Left ventricle myocardium inferior (tissue), 1 donor: ENCODE measurements at places on chromosomes 16 and 17. TPM values are rescaled to one million over a fixed set of nuclear protein-coding genes. Genes with fewer than 3 reads are reported as not detected.
A peak's percentile ranks its signal among the peaks of the same experiment; 100 is the strongest.

The CDH13 gene
- total RNA-seq = 161 TPM

The C17orf113 gene
- total RNA-seq = 0.63 TPM

The LITAFD gene
- not detected for total RNA-seq

The ZNF207 gene
- total RNA-seq = 54.5 TPM

The CEP295NL gene
- 0.55 TPM for total RNA-seq

The PTX4 gene
- not detected for total RNA-seq

The PLD6 gene
- 7.3 TPM for total RNA-seq

The KRTAP9-2 gene
- total RNA-seq = not detected

The PNPO gene
- total RNA-seq = 25.3 TPM

The PYDC1 gene
- total RNA-seq = not detected

The MYO1C gene
- 150 TPM for total RNA-seq

The SPATA20 gene
- 66.3 TPM for total RNA-seq

The SLC5A10 gene
- total RNA-seq = not detected

The ABCA9 gene
- 13.0 TPM for total RNA-seq

DNA sequence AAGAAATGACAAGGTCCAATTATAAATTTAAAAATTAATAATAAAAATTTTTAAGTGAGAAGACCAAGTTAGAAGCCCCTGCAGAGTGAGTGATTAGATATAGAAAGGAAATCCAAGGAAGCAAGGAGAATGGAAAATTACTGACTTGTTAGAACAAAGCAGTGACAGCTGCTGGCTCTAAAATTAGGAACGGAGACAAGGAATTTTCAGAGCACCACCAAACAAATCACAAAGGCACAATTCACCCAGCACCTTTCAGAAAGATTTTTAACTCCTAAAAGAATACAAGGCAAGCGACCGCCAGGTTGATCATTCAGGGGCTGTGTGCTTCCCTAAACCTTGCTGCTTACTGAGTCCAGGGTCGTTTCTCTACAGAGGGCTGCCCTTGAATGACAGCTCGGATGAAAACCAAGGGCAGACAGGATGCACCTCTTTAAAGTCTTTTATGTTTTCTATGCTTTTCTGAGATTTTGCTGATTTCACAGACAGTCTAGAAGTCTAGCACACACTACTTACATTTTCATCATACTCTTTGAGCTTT is 45.4 kb upstream of the GINS3 start:
- DNase-seq = no peak

- no peak for DNase-seq
These were observed 310.1 kb downstream of the CDH8 start for GRCh38 chr16:61726125-61726524.

GRCh38 chr16:48035142-48035541 is 120.7 kb downstream of the ABCC12 start:
- no peak for DNase-seq

GRCh38 chr16:1300664-1301476 is 8.6 kb upstream of the UBE2I start:
- peak; percentile 66 for DNase-seq

DNA sequence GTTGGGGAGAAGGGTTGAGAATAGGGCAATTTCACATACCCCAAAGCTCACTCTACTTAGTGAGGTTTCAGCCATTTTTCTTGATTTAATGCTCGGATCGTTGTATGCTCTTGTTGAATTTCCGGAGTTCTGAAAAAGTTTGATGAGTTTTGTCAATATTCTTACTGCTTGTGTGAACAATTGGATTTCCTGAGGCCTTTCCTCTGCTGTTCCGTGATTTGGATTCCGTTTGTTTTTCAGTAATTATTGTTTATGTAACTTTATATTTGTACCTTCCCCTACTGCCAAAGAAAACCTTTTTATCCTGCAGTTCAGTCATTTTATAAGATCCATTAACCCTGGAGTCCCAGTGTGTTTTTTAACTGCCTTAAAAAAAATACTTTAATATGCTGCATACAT is 62.9 kb downstream of the PHKB start:
- no peak for DNase-seq

DNA sequence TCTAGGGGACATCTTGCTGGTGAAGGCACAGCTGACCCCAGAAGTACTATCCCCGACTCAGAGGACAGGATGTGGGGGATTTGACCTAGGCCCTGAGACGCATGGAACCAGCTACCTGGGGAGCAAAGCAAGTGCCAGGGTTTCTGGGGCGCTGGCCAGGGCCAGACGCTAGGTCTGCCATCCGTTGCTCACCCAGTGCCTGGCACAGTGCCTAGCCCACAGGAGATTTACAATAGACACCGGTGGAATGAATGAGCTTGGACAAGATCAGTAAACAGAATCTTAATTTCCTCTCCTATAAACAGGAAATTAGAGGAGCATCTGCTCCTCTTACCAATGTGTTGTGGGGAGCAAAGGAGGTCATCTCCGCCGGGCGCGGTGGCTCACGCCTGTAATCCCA is 5.0 kb downstream of the RPRML start:
- DNase-seq = no peak

- DNase-seq = no peak
These were observed 9.7 kb upstream of the BAHCC1 start for GRCh38 chr17:81385320-81386111.

DNA sequence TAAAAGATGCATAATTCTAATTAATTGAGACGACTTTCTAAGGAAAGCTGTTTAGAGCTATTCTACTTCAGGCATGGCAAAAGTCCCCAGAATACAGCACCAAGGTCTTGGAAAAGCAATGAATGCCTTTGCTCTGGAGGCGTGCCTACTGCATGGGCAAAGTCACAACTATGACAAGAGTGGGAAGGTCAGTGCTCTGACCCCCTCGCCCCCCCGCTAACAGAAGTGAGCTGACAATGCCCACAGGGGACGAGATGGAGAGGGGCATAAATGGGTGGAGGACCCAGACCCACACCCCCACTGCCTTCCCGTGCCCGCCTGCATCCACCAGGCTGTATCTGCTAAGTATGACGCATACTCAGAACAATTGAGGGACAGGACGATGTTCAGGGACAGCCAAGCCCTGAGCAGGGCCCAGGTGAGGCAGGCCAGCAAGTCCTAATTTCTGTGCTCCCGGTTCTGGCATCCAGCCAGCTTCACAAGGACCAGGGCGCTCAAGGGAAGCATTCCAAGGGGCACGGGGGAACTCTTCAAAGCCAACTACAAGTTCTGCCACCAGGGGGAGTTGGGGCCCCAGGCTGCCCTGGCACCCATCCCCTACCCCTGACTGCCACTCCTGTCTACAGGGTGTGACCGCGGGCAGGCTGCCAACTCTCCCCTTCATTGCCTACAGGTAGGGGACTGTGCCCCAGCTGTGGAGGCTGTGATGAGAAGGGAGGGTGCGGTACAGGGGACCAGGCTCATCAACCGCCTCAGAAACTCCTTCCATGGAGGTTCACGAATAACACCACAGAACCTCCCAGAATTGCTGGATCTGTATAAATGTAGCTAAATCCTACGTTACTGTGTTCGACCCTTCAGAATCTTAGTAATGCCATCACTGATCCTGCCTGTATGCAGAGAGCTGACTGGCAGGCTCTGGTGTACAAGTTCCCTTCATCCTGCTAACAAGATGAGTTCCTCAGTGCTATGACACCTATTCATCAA is 20.8 kb downstream of the NPRL3 start:
- peak; percentile 45 for DNase-seq

- DNase-seq = no peak
These were observed 187.0 kb downstream of the ZFHX3 start for GRCh38 chr16:72860726-72861562.

- DNase-seq = no peak
These were observed 81.9 kb downstream of the KCNJ18 start for GRCh38 chr17:21774263-21774662.

- no peak for DNase-seq
These were observed 315.8 kb downstream of the MAF start for GRCh38 chr16:79284766-79285165.

GRCh38 chr17:3271072-3271848 is 26.9 kb downstream of the OR3A1 start:
- no peak for DNase-seq

- DNase-seq = no peak
These were observed 13.8 kb upstream of the KCNJ18 start for GRCh38 chr17:21678393-21679081.

DNA sequence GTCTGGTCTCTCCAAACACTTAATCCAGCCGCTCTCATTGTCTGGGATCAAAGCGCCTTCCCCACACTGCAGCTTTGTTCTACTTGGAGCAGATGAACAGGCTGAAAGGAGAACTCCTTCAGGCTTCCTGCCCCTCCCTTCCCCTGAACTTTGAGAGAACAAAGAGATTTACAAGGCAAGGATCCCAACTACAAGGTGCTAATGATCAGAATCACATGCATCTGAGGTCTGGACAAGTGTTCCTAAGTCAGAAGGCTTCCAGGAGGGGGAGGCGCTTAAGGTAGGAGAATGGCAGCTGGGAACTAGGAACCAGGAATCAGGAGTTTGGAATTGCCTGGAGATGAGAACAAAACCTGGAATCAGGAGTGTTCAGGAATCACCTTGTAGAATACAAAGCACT is 606.3 kb upstream of the CDH11 start:
- DNase-seq = no peak

DNA sequence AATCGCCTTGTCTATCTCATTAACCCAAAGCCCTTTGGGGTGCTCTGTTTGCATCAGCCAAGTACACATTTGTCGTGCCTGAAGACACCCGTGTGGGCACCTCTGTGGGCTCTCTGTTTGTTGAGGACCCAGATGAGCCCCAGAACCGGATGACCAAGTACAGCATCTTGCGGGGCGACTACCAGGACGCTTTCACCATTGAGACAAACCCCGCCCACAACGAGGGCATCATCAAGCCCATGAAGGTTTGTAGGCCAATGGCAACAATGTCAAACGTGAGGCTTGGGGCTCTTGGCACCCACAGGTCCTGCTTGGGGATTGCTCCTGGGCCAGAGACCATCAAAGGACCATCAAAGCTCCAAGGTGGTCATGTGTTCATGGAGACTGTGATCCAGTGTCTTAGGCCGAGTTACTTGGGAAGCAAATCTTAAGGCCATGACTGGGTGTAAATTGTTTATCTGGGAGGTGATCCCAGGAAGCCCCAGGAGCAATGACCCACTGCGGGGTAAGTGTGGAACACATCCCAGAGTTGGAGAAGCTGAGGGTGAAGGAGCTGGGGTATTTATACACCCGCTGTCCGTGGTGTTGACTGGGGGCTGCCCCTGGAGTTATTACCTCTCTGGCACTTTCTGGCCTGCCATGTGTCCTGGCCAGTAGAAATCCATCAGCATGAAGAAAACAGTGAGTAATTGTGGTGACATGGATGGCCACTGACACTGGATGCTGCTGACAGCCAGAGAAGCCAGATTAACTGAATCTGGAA is 24.0 kb downstream of the CDH5 start:
- DNase-seq = no peak

- no peak for DNase-seq
These were observed 1.1 kb downstream of the CHTF8 start for GRCh38 chr16:69131167-69131838.

DNA sequence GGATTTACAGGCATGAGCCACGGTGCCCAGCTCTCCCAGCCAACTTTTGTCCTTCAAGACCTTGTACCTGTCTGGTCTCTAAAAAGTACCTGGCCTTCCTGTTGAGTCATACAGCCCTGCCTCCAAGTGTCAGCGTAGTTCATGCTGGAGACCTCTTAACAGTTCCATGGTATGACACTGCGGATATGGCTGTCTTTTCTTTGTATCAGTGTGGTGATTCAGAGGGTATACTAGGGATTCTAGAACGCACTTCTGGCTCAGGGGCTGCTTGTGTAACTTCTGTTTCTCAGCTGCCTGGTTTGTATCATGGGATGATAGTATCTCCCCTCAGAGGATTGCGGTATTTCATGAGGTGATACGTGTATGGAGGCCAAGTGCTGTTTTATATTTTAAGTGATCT is 2.0 kb upstream of the TMEM11 start:
- DNase-seq = no peak

- DNase-seq = no peak
These were observed 63.7 kb upstream of the NLK start for GRCh38 chr17:27978689-27979175.

- no peak for DNase-seq
These were observed 49.8 kb upstream of the ZCCHC14 start for GRCh38 chr16:87542531-87543102.

DNA sequence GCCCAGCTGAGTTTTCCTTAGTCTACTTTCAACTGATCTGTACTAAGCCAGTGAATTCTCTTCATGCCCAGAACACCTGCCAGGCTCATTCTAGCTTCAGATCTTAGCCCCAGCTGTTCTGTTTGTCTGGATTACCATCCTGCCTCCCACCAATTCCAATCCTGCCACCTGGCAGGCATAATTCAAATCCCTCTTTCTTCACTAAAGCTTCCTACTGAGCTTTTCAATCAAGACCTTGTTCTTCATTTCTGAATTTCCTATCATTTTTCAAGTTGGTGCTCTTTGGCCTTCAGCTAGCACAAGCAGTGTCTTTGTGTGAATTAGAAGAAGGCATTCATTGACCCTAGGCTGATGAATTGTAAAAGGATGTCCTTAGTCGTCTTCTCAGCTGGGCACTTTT is 357.6 kb downstream of the UTP18 start:
- no peak for DNase-seq

GRCh38 chr16:72844225-72844920 is 203.6 kb downstream of the ZFHX3 start:
- no peak for DNase-seq

DNA sequence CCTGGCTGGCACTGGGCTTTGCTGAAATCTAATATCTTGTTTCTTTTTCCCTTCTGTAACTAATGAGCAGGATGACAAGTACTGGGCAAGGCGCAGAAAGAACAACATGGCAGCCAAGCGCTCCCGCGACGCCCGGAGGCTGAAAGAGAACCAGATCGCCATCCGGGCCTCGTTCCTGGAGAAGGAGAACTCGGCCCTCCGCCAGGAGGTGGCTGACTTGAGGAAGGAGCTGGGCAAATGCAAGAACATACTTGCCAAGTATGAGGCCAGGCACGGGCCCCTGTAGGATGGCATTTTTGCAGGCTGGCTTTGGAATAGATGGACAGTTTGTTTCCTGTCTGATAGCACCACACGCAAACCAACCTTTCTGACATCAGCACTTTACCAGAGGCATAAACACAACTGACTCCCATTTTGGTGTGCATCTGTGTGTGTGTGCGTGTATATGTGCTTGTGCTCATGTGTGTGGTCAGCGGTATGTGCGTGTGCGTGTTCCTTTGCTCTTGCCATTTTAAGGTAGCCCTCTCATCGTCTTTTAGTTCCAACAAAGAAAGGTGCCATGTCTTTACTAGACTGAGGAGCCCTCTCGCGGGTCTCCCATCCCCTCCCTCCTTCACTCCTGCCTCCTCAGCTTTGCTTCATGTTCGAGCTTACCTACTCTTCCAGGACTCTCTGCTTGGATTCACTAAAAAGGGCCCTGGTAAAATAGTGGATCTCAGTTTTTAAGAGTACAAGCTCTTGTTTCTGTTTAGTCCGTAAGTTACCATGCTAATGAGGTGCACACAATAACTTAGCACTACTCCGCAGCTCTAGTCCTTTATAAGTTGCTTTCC is 56.0 kb downstream of the HLF start:
- DNase-seq = no peak

GRCh38 chr17:63524051-63524450 is 893 bp downstream of the KCNH6 start:
- DNase-seq = no peak

GRCh38 chr17:41583137-41584127 is 3.3 kb downstream of the KRT14 start:
- no peak for DNase-seq
